ENCODE measurements at places on chromosomes 2 and 18. TPM values are rescaled to one million over a fixed set of nuclear protein-coding genes. Genes with fewer than 3 reads are reported as not detected.

- no peak for DNase-seq
These were observed 39.2 kb downstream of the SERPINE2 start for GRCh38 chr2:223999862-224000261.

Gene MALL
- total RNA-seq: 20.8 TPM

- peak; percentile 67 for DNase-seq
These were observed 10.4 kb downstream of the ERFE start for GRCh38 chr2:238169048-238169707.

GRCh38 chr2:96407041-96407918 lies 71.7 kb downstream of the NCAPH start:
- DNase-seq: peak; percentile 88
